ENCODE measurements at places on chromosomes 4 and X.
A peak's percentile ranks its signal among the peaks of the same experiment; 100 is the strongest.

- DNase-seq: no peak
Measured at GRCh38 chr4:120004054-120004453, 62.6 kb downstream of the MAD2L1 start.

- DNase-seq: no peak
Measured at GRCh38 chrX:40173143-40174000, 75.6 kb upstream of the BCOR start.

DNA sequence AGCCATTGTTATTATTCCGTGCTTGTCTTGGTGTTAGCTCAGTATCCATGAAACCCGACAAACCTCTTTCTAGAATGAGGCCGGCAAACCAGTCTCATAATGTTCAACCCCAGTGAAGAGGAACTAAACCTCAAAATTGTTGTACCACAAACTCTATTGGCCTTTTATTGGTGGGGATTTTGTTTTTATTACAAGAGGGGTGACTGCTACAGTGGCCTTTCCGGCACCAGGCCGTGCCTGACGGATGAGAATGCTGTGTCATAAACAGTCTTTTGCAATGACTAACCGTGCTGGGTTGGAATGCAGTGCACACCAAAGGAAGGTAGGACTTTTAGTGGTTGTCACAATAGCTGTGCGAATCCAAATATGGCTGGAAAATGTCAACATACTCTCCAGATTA, 60.8 kb downstream of the SHROOM2 start:
- no peak for DNase-seq

DNA sequence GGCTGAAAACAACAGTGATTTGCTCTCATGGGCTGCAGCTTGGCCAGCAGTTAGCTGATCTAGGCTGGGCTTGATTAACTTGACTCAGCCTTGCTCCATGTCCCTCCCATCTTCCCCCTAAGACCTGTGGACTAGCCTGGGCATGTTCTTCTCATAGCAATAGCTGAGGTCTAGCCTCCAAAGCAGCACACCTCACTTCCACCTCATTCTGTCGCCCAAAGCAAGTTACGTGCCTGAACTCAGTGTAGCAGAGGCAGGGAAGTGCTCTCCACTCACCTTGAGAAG, 62.2 kb downstream of the EVC start:
- DNase-seq: peak; percentile 44

- peak; percentile 74 for DNase-seq
Measured at GRCh38 chrX:10404436-10404835, 215.9 kb downstream of the MID1 start.

GRCh38 chr4:80049402-80049801, 23.6 kb downstream of the ANTXR2 start:
- DNase-seq: no peak

DNA sequence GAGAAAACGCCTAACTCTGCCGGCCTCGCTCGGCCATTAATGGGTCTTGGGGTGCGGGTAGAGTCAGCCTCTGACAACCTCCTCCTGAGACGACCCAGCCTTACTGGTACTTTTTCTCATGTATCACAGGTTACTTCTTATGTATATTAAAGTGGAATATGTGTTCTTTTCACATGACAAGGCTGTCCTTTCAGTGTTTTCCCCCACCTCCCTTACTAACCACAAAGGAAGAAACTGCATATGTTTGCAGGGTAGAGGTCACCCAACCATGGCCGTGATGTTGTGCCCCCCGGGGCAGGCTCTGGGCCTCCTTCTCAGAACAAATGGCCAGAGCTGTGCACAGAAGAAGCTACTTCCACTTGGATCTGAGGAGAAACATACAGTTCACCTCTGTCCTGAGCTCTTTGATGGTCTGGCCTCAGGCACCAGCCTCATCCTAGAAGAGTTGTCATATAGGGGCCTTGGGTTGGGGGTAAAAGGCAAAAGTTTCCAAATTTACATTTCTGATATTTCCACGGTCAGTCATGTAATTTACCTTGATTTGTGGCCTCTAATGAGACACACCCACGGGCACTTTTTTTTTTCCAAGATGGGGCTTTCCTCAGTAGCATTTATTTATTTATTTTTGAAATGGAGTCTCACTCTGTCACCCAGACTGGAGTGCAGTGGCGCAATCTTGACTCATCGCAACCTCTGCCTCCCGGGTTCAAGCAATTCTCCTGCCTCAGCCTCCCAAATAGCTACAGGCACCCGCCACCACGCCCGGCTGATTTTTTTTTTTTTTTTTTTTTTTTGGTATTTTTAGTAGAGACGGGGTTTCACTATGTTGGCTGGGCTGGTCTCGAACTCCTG, 1.9 kb downstream of the SOWAHD start:
- DNase-seq: no peak

DNA sequence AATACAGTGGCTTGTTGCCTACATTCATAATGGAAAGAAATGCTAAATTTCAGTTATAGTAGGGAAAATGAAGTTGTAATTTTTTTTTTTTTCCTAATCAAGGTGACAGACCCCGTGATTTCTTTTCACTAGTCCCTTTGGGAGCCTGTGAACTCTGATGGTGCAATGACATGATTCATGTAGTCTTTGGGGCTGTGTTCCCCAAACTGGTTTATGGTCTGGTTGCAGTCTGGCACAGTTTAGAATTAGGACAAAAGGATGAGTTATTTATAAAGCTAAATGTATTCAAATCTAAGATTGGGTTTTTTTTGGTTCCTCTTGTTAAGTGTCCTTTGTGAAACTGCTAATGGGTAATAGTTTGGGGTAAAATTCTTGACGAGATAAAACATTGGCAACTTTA, 66.0 kb downstream of the REPS2 start:
- no peak for DNase-seq

DNA sequence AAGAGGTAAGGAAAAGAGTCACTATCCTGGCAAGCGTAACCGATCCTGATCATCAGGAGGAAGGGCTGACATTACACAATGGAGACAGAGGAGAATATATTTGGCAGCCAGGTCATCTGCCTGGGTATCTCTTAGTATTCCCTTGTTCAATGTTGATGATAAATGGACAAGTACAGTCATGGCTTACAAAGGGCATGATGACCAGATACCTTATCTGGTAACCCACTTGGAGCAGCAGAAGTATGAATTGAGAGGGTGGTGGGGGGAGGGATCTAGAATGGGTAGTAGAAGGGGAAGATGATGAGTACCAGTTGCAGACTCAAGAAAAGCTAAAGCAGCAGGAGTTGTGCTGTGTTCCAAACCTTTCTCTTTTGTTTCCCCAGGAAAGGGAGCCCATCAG, 17.3 kb downstream of the F8 start:
- DNase-seq: no peak

GRCh38 chr4:84719115-84719514, 136.2 kb downstream of the CDS1 start:
- peak; percentile 90 for DNase-seq

GRCh38 chr4:153623491-153623890, 60.6 kb upstream of the TLR2 start:
- no peak for DNase-seq

DNA sequence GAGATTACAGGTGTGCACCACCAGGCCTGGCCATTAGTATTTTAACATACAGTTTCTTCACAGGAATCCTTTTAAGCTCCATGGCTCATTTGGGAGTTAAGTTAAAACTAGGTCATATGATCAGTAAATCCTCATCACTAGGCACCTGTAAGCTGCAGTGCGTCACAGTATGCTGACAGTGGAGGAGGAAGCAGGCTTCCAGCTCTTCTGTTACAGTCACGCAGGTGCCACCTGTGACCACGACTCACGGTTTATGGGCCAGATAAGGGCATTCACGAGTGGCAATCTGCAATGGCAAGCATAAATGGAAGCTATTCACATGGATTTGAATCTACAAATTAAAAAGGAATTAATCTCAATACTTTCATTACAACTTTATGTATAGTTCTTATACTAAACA, 129.4 kb upstream of the BCOR start:
- no peak for DNase-seq

DNA sequence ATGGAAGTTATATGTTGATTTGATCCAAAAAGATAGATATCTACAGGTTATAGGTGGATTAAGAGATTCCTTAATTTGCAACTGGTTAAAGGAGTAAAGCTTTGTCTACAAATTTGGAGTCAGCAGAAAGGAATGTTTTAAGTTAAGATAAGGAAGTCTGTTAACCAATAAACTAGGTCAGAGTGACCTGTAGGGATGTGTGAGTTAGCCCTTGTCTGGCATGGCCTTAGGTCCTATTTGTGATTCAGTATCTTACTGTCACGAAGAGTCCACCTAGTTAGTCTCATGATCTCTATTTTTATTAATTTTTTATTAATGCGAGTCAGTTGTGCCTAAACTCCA, 230.8 kb downstream of the INPP4B start:
- peak; percentile 27 for DNase-seq

- DNase-seq: peak; percentile 44
Measured at GRCh38 chrX:109774706-109775105, 41.6 kb upstream of the ACSL4 start.

- peak; percentile 30 for DNase-seq
Measured at GRCh38 chrX:74421740-74422352, 553 bp downstream of the SLC16A2 start.

DNA sequence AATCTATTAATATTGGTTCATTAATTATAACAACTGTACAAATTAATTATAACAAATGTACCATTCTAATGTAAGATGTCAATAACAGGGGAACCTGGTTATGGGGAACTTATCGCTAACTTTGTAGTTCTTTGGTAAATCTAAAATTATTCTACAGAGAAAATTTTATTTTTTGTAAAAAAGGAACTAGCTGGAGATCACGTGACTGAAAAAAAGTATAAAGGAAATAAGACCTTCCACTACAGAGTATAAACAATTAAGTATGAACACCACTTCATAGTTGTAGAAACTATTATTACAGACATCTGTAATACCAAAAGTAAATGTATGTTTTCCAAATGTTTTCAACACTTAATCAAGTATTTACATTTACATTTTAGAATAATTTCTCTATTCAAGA, 77.9 kb upstream of the DKK2 start:
- no peak for DNase-seq

DNA sequence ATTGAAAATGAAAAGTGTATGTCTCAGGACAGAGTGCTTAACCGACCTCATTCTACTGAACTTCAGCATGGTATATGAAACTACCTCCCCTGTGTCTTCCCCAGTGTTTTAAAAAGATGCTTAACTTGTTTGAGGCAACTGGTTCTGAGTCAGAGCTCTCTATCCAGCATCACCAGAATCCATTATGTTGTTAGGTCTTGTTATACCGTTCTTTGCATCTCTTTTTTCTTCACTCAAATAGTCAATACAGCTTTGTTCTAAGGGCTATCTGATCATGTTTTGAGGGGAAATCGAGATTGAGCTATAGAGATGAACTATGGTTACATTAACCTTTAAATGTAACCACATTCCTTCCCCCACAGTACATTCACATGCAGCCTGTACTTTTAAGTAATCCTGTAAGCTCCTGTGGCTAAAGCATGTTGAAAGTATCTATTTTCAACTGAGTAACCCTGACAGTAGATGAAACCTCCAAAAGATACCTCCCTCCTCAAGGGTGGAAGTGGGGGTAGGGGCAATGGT, 514.4 kb downstream of the RPA4 start:
- peak; percentile 17 for DNase-seq

GRCh38 chrX:155997436-155997835, at the start of gene IL9R:
Gene IL9R (plus strand): TSS chrX:155997696. CDS start chrX:155997760, 64 bp downstream.
- DNase-seq: no peak

DNA sequence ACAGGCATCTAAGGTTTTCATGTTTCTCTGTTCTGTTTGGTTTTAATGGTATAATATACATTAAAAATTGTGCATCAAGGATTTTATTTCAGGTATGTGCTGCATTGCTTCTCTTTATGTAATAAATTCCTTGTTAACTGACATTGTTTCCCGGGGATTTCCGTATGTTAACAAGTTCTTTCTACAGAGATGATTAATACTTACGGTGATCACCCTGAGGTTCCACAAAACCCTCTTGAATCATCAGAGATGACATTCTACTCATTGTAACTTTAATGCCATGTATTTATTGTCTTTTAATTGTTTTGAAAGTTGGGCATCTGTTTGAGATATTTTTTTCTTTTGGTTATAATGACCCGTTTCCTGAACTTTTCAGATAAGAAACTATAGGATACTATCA, 37.5 kb downstream of the ARHGAP10 start:
- no peak for DNase-seq

GRCh38 chr4:52234561-52235440, 183.7 kb downstream of the SPATA18 start:
- DNase-seq: peak; percentile 77

DNA sequence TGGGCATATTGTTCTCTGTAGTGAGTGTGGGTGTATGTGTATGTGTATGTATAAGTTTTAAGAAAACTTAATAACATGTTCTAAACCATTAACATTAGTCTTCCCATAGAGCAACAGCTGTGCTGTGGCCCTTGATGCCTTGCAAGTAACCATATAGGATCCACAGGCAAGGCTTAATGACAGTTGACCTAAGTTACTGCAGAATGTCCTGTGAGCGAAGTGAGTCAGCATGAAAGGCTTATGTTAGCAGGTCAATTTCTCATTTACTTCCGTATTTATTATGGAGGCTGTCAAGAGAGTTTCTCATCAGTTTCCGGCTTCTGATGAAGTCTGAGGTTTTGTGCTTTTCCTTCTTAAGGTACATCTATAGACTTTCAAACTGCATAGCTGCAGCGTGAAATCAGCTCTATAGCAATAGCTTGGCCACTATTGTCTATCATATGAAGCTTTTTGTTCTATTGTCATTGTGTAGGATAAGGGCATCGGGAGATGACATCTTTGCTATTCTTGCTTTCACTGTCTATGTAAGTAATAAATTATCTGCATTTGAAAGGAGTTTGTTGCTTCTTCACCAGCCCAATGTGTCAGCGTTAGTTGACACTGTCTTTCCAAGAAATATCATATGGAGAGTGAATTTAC, 1153.4 kb upstream of the AGA start:
- no peak for DNase-seq

- DNase-seq: no peak
Measured at GRCh38 chrX:24380262-24381187, 20.1 kb downstream of the SUPT20HL1 start.

GRCh38 chr4:101328063-101328602, 19.2 kb downstream of the PPP3CA start:
- no peak for DNase-seq

DNA sequence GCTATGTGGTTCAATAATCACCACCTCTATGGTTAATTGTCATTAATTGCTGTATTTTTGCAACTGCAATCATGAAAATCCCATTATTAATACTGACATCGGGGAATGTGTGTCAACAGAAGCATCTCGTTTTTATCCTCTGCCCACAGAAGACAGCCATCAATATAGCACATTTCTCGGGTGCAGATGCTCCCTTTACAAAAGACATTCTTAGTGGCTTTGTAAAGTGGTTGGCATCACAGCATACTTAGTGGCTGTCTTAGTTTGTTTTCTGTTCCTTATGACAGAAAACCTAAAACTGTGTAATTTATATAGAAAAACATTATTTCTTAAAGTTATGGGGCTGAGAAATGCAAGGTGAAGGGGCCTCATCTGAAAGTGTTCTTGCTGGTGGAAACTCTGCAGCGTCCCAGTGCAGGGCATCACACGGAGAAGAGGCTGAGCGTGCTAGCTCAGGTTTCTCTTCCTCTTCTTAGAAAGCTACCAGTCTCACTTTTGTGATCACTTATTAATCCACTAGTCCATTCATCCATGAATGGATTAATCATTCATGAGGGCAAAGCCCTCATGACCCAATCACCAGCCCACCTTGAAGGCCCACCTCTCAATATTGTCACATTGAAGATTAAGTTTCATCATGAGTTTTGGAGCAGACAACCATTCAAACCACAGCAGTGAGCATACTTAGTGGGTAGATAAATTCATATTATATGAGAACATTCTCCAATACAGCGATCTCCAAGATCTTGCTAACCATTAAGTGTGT, 1067.7 kb upstream of the PABPC4L start:
- no peak for DNase-seq

GRCh38 chr4:16227462-16227868, 1.2 kb upstream of the TAPT1 start:
- DNase-seq: peak; percentile 56

Data from adipocyte (in vitro differentiated cells).